ENCODE measurements at places on chromosomes 7 and 10. TPM values are rescaled to one million over a fixed set of nuclear protein-coding genes. Genes with fewer than 3 reads are reported as not detected.

GRCh38 chr7:53917637-53918036 lies 624.5 kb upstream of the VSTM2A start:
- no peak for DNase-seq

DNA sequence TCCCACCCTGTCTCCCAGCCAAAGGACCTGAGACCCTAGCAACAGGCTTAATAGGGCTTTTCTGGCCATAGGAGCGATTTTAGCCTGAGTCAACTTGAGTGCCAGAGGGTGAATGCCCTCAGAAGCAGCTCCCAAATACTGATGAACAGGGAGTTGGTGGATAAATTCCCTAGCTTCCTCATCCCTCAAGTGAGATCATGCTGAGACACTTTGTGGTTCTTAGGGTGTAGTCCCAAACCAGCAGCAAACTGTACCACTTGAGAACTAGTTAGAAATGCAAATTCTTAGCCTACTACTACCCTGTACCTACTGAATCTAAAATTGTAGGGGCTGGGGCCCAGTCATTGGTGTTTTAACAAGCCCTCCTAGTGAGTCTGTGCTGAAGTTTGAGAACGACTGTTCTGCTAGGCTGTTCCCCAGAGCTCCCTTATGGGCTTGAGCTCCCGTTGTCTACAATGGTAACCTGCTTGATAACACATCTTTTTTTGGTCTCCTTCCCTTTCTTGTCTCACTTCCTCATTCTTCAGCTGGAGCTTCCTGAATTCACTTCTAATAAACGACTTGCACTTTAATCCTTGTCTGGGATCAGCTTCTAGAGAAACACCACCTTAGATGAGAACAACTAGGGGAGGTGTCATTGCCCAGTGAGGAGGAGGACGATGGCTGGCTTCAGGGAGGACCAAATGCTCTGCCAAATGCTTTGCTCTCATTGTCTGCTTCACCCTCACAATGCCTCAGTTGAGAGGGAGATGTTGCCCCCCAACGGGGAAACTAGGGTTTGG lies 18.2 kb upstream of the CDH23 start:
- DNase-seq, result no peak

DNA sequence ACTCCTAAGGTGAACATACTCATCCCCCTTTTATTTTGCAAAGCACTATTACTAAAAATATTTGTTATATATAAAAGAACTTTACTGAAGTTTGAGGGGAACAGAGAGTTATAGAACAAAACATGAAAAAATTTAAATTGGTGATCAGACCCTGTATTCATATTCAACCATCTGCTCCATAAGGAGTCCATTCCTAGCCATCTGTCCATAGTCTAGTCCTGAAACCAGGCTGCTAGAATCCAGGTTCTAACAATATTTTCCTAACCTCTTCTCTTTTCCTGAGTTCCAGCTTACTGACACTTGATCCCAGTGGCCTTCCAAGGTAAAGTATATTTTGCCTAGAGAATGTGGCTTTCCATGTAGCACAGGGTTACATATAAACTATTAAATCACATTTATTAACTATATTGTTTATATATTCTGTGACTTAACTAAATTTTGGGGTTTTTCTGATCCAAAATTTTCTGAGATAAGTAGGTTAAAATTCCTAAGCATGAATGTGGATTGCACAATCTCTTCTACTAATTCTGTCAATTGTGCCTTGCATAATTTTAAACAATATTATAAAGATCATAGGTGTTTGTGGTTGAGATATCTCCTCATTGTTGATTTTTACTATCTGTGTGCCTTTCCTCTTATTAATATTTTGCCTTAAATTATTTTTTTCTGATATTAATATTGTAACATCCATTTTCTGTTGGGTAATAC lies 137.6 kb upstream of the MAGI2 start:
- DNase-seq, result no peak

DNA sequence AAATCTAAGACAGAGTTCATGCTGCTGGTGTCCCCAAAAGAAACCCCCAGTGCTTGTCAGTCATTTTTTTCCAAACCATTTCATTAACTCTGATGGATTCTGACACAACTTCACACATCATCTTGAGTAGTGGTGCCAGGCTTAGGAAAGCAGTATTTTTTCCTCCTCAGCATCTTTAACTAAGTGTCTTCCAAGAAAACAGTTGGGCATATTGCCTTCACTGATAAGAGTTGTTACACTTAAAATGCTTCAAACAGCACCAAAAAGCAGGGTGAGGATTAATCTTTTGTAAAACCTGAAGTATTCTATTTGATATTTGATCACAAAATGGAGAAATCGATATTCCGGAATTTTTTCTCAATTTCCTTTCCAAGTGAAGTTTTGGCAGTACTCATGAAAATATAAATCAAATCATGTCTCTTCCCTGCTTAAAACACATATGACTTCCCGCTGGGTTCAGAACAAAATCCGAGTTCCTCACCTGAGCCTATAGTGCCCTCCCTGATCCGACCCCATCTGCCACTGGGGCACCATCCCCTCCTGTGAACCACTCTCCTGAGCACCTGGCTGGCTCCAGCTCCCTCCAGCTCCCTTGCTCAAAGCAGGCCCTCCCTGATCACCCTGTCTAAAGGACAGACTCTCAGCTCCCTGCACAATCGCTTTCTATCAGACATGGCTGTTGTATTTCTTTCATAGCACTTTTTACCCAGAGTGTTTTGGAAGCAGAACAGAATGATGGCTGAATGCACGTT lies 61.6 kb downstream of the CYTH3 start:
- DNase-seq, result no peak

GRCh38 chr10:22927661-22928403 lies at the start of gene ARMC3:
ARMC3 (plus strand) TSS chr10:22928053; CDS start chr10:22931997, 3,944 bp downstream.
- peak; percentile 89 for DNase-seq

Gene ADAM8
- 146 TPM for total RNA-seq

Data from hematopoietic multipotent progenitor cell (in vitro differentiated cells).